ENCODE measurements at places on chromosomes 11 and 22.

DNA sequence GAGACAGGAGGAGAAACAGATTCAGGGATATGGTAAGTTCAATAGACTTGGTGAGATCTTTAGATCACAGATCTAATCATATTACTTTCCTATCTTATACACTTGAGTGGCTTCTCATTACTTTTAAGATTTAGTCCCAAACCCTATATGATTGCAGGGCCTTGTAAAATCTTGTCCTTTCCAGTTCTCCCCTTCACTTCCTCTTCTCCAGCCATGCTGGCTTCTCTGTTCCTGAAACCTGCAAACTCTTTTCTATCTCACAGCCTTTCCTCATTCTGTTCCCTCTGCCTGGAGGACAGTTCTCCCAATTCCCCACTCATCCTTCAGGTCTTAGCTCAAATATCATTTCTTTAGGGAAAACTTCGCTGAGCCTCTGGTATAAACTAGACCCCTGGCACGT is 65.9 kb upstream of the BIRC3 start:
- DNase-seq = no peak

DNA sequence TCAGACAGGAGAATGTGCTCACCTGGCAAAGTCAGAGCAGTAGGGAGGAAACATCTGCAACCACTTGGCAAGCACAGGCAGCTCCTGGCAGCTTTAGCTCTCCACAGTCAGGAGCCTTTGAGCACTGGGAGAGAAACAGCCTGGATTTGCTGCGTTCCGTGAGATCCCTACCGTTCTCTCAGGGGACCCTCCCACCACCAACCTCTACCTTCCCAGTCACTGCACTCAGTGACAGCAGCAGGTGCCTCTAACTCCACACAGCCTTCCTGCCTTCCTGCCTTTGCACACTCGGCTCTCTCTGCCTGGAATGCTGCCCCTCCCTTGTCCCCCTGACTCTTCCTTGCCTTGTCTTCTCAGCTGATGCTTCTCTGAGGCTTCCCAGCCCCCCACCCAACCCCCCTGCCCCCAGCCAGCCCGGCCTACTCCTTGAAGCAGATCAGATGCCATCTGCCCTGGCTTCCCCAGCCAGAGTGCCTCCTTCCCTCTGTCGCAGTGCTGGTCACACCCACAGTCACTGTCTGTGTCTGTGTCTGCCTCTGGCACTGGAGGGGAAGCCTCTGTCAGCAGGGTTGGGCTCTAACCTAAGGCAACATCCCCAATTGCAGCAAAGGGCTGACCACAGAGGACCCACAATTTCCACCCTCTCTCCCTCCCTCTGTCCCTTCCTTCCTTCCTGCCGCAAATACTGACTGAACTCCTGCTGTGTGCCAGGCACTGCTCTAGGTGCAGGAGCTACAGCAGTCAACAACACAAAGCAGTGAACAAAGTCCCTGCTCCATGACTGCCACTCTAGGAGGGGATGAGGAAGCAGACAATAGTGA is 14.9 kb upstream of the TSKU start:
- peak; percentile 21 for DNase-seq

- DNase-seq = no peak
These were observed 98.3 kb downstream of the PKNOX2 start for GRCh38 chr11:125262830-125263218.

GRCh38 chr11:24592360-24592759 is 95.5 kb downstream of the LUZP2 start:
- DNase-seq = no peak

- no peak for DNase-seq
These were observed 34.8 kb upstream of the TMEM135 start for GRCh38 chr11:87002918-87003317.

- no peak for DNase-seq
These were observed 48.6 kb upstream of the ADA2 start for GRCh38 chr22:17267661-17268330.

DNA sequence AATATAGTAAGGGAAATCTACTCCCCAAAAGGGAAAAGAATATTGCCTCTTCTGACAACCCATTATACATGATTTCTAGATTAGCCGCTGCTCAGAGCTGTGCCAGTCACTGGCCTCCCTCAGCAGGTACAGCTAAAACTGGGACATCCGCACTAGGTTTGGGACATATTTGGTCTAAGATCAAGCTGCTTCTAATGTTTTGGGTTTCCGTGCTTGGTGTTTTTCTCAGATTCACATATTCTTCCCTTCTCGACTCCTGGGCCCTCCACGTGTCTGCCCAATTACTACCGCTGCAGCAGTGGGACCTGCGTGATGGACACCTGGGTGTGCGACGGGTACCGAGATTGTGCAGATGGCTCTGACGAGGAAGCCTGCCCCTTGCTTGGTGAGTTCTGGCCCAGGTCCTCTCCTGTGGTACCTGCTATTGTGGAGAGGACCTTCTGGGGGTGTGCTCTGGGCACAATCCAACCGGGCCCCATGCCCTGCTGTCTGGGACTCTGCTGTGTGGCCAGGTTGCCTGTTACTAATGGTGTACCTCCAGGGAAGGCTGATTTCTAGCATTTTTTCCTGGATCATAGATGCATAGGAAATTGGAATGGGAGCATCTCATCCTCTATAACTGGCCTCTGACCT is 138.1 kb upstream of the SORL1-AS1 start:
- DNase-seq = no peak

- no peak for DNase-seq
These were observed 887.6 kb downstream of the OPCML start for GRCh38 chr11:132644520-132645239.

- DNase-seq = no peak
These were observed 50.9 kb downstream of the RPS6KA4 start for GRCh38 chr11:64409707-64410403.

DNA sequence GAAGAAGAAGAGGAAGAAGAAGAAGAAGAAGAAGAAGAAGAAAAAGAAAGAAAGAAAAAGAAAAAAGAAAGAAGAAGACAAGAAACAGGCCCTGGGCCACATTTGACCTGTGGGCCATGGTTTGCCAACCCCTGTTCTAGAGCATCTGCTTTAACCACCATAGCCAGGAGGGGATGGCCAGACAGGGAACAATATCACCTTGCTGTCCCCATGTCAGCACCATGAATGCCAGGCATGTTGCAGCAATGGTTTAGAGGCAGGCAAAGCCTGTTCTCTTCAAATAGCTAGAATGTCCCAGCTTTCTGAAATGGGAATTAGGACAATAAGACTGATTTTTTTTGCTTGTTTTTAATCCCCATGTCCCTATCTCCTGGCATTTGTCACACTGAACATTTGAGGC is 338.6 kb upstream of the PLET1 start:
- DNase-seq = no peak

DNA sequence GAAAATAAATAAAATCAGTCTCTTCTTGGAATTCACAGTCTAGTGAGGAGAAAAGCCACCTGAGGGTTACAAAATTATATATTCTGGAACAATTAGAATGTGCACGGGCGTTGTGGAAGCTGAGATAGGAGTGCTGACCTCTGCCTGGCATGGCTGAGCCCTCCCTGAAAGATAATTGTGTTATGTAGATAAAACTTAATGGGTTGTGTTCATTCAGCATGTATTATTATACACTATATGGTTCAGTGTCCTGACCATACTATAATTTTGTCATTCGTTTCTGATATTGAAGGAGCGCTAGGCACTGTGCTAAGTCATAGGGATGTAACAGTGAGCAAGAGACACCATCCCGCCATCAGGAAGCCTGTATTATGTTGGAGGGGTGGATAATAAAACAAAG is 3.7 kb downstream of the ACAT1 start:
- DNase-seq = no peak

- DNase-seq = no peak
These were observed 258.0 kb downstream of the TENM4 start for GRCh38 chr11:79182794-79183193.

GRCh38 chr22:46469711-46470110 is 67.7 kb downstream of the CELSR1 start:
- no peak for DNase-seq

GRCh38 chr11:80673566-80673965 is 1232.7 kb upstream of the TENM4 start:
- no peak for DNase-seq

DNA sequence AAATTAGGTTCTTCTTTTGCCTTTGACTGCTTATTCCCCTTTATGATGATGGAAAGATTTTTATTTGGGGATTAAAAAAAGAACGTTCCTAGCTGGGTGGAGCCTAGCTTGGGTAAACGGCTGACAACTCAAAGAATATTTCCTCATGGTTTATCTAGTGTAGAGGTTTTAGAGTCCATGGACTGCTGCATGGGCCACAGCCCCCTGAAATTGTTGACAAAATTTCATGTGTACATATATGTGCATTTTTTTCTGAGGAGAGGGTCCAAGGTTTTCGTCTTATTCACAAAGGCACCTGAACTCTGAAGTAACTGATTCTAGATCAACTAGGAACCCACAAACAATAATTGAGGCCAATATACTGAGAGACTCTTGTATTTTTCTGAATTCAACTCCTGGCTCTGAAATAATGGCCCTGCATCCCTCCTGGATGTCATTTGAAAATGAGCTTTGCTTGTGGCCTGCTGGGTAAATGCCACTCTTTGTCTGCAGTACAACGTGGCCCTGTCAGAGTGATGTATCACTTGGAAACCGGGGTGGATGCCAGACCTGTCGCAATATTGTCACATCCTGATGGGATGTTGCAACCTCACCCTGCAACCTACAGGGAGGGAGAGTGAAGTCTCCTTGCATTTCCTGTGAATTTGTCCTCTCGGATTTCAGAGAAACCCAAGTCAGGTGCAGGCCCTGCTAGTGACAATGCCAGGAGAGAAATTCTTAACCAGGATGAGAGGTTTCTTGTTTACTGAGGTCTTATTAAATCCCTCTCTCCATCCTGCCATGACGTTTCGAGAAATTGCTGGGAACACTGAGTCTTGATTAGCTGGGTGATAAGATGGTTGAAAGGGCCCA is 33.8 kb downstream of the EHF start:
- no peak for DNase-seq

DNA sequence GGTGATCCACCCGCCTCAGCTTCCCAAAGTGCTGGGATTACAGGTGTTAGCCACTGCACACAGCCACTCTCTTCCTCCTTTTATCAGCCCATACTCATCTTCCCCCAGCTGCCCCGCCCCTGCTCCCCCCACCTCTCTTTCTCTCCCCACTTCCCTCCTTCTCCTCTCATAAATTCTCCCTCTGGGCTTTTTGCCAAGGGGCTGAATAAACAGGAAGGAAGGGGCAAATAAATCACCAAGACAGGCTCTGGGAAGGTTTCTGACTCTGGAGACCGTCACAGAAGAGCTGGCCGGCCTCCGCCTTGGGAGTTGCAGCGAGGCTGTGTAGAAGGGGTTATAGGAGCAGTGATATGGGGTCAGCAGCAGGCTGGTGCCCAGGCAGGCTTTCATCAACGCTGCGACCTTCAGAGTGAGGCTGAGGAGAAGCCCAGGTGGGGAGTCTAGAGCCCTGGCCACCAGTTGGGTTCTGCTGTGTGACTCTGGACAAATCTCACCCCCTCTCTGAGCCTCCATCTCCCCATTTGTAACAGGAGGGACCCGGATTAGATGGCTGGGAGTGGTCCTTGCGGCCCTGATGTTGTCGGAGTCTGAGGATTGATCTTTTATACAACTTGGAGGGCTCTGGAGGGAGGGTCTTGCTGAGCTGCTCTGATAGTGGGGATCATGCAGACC is 62.6 kb upstream of the RASD2 start:
- DNase-seq = no peak

DNA sequence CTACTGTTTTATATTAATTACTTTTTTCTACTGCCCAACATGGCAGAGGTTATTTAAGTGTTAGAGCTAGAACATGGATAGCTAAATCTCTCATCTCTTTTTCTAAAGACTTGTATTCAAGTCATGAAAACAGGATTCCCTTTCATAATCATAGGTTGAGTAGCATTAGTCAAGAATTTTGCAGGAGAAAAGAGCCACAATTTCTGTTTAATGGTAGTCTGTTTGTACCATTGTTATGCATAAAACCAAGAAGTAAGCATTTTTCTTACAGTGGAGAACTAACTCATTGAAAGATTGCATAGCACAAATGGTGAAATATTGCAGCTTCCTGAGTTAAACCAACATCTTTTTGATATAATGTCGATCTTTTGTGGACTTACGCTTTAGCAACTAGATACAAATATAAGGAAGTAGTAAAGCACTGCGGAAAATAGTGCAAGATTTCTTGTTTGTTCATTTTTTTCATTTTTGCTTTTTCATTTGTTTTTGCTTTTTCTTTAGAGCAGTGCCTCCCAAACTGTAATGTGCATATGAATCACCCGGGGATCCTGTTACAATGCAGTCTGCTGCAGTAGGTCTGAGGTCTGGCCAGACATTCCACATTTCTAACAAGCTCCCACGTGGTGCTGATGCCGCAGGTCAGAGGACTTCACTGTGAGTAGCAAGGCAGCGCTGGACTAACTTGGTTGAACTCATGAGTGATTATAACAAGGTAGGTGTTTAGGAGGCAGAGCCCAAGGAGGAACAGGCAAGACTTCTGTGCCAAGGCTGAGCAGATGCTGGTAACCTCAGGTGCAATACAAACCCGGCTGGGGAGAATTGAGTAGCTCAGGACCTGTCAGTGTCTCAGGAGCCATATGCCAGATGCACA is 4.6 kb downstream of the ETS1 start:
- DNase-seq = no peak

Measured in CD4-positive, alpha-beta T cell treated with Interleukin-10 for 1 hour (primary cell).